ENCODE measurements at places on chromosomes 5 and 9.

- DNase-seq: no peak
These were observed 327.8 kb downstream of the TMEM167A start for GRCh38 chr5:82749461-82749820.

- no peak for DNase-seq
These were observed 191.4 kb downstream of the FRMD3 start for GRCh38 chr9:83346655-83347420.

DNA sequence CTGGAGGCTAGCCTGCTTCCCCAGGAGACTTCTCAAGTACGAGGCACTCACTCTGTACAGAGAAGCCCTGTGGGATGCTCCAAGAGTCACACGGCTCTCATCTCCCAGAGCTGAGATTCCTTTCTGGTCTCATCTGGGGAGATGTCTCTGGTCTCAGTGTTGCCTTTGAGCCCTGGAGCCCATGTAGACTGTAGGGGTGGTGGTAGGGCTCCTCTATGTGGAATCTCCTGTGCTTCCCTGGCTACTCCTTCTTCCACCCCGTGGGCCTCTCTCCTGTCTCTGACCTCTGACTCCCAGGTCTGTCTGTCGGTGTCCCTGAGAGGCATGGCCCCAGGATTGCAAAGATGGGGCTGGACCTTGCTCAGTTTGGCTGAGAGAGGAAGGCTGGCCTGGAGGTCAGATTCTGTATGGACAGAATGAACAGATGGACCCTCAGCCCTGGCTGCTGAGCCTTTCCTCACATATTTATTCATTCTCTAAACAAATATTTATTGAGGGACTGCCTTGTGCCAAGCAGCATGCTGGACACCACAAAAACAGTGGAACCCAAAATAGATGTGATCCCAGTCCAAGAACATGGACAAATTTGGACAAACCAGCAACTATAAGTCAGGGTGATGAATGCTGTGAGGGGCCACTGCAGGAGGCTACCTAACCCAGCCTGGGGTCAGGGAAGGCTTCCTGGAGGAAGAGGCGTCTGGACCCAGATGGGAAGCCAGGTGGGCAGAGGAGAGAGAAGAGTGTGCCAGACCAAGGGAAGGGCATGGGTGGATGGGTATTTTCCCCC, 2.6 kb downstream of the CCL19 start:
- DNase-seq: no peak

DNA sequence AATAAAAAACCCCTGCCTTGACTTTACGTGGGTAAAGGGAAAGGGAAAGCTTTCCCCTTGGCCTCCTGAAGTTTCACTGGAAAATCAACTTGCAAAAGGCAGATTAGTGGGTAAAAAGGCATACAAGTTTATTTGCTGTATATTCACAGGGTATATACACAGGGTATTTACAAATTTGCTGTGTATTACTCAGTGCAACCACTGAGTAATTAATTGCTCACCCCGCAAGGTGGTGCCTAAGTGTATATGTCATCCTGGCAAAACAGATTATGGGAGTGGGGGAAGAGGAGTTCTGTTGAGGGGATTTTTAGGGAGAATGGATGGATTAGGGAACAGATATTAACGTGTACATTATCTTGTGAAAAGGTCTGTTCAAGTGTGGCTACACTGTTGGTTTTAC, 7.1 kb upstream of the RARS1 start:
- no peak for DNase-seq

- peak; percentile 58 for DNase-seq
These were observed 5.4 kb downstream of the ACTL7B start for GRCh38 chr9:108850293-108850897.

DNA sequence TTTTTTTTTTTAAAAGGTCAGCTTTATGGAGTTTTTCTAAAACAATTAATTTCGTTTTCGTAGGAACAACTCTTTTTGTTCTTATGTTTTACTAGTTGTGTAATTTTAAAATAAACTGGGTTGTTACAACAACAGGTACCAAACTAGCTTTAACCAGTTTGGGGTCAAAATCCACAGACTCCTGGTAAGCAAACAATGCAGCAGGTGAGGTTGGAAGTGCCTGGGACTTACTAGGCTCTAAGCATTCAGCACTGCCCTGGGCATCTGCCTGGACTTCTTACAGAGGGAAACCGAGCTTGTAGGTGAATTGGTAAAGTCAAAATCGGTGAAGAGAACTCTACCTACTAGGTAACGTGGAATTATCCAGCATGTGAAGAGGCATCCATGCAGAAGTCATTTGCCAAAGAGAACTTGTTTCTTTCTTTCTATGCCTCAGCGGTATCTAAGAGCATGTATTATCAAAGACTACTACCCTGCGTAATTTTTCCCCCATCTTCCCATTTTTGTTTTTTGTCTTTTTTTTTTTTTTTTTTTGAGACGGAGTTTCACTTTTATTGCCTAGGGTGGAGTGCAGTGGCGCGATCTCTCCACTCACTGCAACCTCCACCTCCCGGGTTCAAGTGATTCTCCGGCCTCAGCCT, 145.4 kb downstream of the KCTD16 start:
- no peak for DNase-seq
